ENCODE measurements at places on chromosomes 1 and 21. TPM values are rescaled to one million over a fixed set of nuclear protein-coding genes. Genes with fewer than 3 reads are reported as not detected.
A peak's percentile ranks its signal among the peaks of the same experiment; 100 is the strongest.

GRCh38 chr1:159935305-159935704 is 10.0 kb upstream of the TAGLN2 start:
- no peak for DNase-seq

DNA sequence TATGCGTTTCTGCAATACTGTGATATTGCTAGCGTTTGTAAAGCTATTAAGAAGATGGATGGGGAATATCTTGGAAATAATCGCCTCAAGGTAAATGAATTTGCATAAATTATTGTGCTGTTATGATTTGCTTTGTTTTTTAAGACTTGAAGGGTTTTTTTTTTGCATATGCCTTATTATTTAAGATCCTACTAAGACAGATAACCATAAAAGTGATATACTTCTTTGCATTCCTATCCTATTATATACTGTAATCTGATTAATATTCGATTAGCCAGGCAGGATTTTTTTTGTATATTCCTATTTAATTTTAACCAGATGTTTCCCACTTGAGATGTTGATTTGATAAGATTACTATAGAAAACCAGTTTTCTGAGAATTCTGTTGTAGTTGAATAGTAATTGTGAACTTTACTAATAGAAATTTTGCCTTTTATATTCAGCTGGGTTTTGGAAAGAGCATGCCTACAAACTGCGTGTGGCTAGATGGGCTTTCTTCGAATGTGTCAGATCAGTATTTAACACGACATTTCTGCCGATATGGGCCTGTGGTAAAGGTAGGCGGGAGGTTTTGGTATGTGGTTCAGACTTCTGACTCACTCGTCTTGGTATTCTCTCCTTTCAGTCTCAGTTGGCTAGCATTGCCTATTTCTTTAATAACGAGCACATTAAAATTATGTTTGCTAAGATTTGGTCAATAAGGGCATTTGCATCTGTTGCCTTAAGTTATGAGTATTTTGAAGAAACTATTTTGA is 56.8 kb downstream of the ZBTB17 start:
- DNase-seq: peak; percentile 70

NTRK1 gene
- 7.2 TPM for total RNA-seq

DNA sequence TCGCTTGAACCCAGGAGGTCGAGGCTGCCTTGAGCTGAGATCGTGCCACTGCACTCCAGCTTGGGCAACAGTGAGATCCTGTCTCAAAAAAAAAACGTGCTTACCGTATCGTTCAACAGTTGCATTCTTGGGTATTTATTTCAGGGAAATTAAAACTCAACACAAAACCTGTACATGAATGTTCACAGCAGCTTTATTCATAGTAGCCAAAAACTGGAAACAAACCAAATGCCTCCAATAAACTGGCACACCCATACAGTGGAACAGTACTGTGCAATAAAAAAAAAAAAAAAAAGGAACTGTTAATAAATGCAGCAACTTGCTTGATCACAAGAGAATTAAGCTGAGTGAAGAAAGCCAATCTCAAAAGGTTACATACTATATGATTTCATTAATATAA is 6.7 kb downstream of the KHDRBS1 start:
- no peak for DNase-seq

DNA sequence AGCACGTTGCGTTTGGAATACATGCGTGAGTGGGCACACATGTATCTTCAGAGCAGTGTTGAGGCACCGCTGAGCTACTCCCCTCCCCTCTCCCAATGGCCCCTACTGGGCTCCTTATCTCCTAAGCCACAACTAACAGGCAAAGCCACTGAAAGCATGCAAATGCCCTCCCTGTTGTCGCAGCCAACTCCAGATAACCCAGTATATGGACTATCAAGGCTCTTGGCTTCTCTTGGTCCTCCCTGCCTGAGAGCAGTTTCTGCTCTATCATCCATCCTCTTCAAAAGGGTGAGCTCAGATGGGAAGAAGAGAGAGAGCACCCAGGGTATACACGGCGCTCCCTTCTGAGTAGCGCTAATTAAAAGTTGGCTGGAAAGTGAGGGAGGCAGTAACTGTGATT is 58.5 kb upstream of the CNTN2 start:
- no peak for DNase-seq
